ENCODE measurements at places on chromosomes 11 and 22.
A peak's percentile ranks its signal among the peaks of the same experiment; 100 is the strongest.

GRCh38 chr11:125720781-125721180 lies 25.3 kb upstream of the PATE1 start:
- DNase-seq: no peak

DNA sequence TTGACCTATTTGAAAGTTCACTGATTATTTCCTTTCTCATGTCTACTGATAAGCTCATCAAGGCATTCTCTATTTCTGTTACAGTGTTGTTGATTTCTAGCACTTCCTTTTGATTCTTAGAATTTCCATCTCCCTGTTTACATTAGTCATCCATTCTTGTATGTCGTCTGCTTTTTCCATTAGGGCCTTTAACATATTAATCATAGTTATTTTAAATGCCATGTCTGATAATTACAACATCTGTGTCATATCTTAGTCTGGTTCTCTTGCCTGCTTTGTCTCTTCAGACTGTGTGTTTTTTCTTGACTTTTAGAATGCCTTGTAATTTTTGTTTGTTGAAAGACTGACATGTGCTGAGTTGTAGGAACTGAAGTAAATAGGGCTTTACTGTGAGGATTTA lies 602.1 kb downstream of the SOX6 start:
- no peak for DNase-seq

- peak; percentile 30 for DNase-seq
Measured at GRCh38 chr11:102810950-102811660, 13.1 kb upstream of the MMP1 start.

DNA sequence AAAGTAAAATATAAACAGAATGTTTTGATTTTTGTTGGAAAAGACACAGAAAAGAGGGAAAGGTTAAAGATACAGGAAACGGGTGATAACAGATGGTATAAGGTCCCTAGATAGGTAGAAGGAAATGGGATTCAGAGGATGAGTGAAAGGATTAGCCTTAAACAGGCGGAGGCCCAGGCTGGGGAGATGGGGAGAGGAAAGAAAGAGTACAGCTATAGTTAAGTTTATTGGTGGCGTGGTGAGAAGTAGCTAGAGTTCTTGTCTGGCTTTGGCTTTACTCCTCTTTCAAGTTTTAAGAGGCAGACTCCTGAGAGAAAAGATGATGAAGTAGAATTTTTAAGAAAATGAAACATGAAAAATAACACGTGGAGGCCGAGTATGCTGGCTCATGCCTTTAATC lies 13.7 kb downstream of the ZBTB44 start:
- no peak for DNase-seq

DNA sequence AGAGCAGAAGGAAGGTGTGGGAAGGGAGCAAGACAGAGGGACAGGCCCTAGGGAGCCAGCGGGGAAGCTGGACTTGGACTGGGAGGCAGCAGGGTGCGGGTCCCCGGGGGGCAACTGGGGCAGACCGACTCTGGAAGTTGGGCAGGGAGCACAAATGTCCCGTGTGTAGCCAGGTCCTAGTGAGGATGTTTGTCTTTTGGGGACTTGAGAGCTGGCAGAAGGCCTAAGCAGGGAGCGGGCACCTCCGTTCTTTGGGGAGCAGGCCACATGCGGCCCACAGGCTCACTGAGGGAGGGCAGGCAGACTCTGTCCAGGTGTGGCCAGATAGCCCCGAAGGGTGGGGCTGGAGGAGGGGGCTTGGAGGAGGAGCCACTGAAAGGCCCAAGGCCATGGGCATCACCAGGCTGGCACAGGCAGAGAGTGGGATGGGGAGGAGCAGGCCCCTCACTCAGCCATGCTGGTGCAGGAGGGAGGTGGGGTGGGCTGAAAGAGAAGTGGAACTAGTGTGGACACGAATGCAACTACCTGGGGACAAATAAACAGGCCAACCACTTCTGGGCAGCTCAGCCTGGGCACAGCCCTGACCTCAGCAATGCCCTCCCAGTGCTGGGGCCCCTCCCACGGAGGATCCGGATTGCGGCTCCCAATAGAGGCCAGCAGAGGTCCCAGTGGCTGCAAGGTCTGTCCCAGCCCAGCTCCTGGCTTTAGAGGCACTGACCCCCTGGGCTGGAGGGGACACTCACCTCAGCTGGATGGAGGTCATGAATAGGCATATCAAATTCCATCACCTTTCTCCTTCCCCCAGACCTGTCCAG lies 1.3 kb upstream of the SCARF2 start:
- DNase-seq: no peak
